Right cardiac atrium (tissue), 5 donors: ENCODE measurements at places on chromosomes 12 and 14. TPM values are rescaled to one million over a fixed set of nuclear protein-coding genes. Genes with fewer than 3 reads are reported as not detected.

DNA sequence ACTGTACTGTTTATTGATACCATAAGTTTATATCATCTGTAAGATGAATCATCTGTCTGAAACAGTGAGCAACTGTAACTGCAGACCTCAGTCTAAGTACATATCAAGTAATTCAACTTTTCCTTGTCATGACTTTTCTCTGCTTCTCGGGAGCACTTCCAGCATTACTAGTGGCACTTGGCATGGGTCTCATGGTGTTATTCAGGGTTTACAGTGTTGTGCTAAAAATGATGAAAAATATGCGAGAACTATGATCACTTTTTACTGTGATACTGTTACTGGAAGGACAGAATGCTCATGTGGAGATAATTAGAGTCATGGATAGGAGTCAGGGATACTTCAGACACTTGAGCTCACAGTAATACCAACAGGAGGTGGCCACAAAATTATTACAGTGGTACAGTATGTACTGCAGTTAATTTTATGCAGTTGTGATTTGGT, 8.3 kb downstream of the KTN1 start:
- DNase-seq, result no peak

DNA sequence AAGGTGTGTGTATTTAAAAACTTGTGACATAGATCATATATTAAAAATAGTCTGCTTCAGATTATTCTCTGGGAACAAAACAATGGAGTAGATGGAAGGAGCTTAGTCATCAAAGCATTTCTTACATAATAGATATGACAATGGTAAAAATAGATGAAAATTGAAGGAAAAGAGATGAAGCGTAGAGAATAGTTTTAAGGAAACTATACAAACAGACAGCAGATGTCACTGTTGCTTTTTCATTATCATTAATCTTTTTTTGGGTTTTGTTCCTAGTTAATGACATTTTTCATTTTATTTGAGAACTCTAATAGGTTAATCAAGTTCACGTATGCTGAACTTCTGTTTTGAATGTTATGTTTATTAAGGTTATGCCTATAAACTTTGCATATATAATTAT, 149.2 kb upstream of the FBXO33 start:
- no peak for DNase-seq

- DNase-seq, result no peak
Observed at GRCh38 chr12:39771456-39771855, 151.9 kb upstream of the ABCD2 start.

GRCh38 chr12:5192726-5193125, 149.0 kb downstream of the KCNA5 start:
- no peak for DNase-seq

The KCNA1 gene
- 0.06 TPM for total RNA-seq

GRCh38 chr14:78286210-78286609, 116.0 kb downstream of the NRXN3 start:
- DNase-seq, result no peak

DNA sequence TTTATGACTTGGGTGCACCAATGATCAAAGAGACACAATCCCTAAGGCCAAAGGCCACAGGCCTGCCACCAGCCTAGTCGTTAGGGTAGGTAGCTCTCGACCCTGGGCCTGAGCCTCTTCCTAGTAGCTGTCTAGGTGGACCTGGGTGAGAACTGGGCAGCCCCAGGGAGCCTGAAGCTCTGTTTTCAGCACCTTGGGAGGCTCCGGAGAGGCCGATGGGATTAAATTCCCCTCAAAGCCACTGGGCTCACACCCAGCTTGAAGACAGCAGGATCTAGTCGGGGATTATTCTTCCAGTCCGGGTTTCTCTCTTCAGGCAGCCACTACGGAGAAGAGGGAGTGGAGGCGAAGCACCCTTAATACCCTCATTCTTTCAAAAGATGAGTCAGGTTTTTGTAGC, 79.8 kb downstream of the TMEM260 start:
- no peak for DNase-seq

- no peak for DNase-seq
Observed at GRCh38 chr14:70567791-70568190, 32.7 kb downstream of the MED6 start.

- DNase-seq, result no peak
Observed at GRCh38 chr14:95255487-95255886, 64.2 kb downstream of the CLMN start.

DNA sequence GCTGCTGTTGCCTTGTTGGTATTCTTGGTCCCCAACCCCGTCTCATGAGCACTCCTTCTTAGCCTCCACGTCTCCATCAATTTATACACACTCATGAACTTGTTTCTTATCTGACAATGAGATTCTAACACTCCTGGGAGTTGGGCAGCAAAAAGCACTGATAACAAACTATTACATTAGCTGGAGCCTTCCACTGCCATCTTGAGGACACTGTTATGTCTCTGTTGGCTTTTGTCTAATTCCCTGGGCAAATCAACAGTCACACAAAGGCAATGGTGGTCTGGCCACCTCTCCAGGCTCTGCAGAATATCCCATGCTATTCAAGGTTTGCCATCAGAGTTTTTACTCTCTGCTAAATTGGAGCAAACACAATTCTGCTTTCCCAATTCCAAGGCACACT, 117.8 kb upstream of the COCH start:
- DNase-seq, result no peak

DNA sequence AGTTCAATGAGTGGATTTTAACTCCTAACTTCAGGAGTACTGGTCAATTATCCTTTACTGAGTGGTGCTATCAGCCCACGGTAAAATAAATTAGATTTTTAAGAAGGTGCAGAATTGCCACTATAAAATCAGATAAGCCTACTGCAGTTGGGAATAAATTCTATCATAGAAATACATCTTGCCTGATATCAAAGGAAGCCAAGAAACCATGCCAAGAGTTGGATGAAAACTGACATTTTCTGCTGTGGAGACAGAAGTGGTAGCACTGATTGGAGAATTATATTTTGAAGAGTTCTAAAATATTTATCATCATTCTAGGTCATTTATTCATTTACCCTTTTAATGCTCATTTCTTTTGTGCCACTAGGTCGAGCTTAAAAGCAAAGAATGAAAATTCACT, 465.1 kb downstream of the APAF1 start:
- no peak for DNase-seq

DNA sequence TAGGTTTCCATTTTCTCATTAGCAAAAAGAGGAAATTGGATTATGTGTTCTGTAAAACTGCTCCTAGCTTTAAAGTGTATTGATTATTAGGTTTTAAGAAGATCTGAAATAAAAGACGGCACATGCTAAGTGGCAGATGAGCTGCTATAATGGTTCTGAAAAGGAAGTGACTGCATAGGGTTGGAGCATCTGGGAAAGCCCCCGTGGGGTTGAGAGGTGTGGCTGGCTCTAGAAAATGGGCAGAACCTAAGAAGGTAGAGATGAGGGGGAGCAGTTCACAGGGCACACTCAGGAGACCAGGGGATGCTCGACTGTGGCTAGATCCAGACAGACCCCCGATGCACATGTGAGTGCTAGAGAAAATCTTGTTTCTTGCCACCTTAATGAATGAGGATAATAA, 1.9 kb downstream of the IFNG-AS1 start:
- DNase-seq, result no peak

The CLEC2A gene
- total RNA-seq, result not detected

- DNase-seq, result no peak
Observed at GRCh38 chr12:111067498-111067897, 147.1 kb upstream of the MYL2 start.

GRCh38 chr12:3148366-3149000, 71.3 kb downstream of the TSPAN9 start:
- peak; percentile 48 for DNase-seq

The RERG gene
- 8.0 TPM for total RNA-seq

DNA sequence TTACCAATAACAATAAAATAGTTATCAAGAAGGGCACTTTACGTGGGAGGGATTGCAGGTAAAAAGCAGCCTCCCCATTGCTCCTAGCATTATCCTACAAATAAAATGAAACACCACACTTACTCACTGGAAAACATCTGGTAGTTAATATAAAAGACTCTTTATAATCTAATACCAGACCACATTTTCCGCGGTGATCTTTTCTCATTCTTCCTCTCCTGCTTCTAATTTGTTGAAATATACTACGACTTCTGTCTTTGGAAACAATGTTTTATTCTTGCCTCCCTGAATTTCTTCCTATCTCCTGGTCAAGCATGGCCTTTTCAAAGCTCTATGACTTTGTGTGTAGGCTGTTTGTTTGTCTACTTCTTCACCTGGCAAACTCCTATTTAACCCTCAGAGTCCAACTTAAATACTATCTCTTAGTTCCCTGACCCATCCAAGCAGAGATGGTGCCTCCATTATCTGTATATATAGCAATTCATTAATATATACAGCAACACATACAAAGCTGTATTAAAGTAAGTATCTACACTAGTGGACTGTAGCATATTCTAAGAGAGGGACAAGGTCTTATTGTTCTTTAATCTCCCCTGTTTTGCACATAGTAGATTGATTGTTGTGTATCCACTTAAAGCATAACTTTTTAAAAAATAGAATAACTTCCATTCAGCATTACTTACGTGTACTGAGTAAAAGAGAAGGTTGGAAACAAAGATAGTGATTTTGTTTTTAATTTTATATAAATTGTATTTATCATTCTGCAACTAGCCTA, 228.3 kb downstream of the CEP128 start:
- DNase-seq, result no peak

DNA sequence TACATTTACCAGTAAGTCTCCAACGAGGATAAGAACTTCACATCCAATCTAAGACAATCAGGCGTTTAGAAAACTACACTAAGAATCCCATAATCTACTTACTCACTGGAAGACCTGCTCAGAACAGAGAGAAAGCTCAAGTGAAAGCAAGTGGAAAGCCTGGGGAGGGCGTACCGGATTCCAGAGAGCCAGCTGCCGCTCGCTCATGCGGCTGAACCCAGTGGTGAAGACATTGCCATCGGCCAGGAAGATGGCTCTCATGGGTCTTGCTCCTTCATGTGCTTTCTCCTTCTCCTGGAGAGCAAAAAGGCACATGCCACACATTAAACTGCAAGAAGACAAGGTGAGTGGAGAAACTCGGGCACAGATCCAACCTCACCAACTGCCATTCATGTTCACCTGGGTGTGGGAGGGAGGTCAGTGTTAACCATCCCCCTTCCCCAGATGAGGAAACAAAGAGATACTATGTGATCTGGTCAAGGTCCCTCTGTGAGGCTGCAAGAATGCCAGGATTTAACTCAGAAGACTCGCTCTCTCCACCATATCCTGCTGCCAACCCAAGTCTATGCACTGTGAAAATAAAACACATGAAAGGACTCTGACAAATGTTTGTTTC, 23.5 kb upstream of the SELPLG start:
- no peak for DNase-seq

DNA sequence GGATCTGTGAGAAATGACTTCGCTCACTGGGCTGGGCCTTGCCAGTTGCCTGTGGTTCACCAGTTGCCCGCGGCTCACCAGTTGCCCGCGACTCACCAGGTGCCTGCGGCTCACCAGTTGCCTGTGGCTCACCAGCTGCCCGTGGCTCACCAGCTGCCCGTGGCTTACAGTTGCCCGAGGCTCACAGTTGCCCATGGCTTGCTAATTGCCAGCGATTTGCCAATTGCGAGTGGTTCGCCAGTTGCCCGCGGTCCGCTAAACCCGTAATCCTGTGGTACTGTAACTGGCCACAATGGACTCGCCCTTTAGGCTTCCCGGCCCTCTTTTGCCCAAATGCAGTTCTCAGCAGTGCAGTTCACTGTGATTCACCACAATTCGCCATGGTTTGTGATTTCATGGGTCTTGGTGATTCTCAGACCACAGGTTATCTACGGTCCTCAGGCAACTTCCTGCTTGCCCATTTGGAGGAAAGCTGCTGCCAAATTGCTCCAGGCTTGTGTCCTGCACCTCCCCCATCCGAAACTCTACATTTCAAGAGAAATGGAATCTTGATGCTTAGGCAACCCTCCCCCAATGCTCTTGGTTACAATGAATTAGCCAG, 15.0 kb upstream of the MEG3 start:
- DNase-seq, result peak; percentile 16

- no peak for DNase-seq
Observed at GRCh38 chr12:40874868-40875267, 182.6 kb downstream of the CNTN1 start.

GRCh38 chr14:52060080-52060479, 8.8 kb downstream of the NID2 start:
- peak; percentile 70 for DNase-seq

GRCh38 chr14:71163050-71163841, 256.0 kb downstream of the PCNX1 start:
- no peak for DNase-seq

The PLXNC1 gene
- 5.1 TPM for total RNA-seq

The SLC7A7 gene
- 7.5 TPM for total RNA-seq

The DRAM1 gene
- total RNA-seq, result 6.3 TPM

GRCh38 chr14:64968651-64969050, 3.5 kb downstream of the RAB15 start:
- DNase-seq, result no peak

DNA sequence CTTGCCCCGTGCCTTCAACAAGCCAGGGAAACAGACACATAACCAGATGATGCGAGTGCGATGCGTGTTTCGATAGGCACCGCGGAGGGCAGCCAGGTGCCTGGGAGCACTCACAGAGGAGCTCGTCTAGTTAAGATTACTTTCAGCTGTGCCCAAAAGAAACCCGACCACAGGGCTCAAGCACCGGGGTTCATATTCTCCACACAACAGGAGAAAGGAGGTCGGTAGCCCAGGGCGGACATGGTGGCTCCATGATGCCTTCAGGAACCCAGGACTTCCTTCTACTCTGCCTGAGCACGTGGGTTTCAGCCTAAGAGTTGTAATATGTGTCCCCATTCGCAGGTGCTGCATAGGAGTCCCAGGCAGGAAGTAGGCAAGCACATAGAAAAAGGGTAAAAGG, 53.7 kb upstream of the DDX11 start:
- no peak for DNase-seq

The RASSF8 gene
- total RNA-seq, result 80.6 TPM

GRCh38 chr12:125187780-125188741, 122.8 kb downstream of the AACS start:
- no peak for DNase-seq

The HOXC4 gene
- total RNA-seq, result 0.37 TPM

GRCh38 chr12:31525496-31526157, 65.3 kb downstream of the DENND5B start:
- DNase-seq, result no peak

DNA sequence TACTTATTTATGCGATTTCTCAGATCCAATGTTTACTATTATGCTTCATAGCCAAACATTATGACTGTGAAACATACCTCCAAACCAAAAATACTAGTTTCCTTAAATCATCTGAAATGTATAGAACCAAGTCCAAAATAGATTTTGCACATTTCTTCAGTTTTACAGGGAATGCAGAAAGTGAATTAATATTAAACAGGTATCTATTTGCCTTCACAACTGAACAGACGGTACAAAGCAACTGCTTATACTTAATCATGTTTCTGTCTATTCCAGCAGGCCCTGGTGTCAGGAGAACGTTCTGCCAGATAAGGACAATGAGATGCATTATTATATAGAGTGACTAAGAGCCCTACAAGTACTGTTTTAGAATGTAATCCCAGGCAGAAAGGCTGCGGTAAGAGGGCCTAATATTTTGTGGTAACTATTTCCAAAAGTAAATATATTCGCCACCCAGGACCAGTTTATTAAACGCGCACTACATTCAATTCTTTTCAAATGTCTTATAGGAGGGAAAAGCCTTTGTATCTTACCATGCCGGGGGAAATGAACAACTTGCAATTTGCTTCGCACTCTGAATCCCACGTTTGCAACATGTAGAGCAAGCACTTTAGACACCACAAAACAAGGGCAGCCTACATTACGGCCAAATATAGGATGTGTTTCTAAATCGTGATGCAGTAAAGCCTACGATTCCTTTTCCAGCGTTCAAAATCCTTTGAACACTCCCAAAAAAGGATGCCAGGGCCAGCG, 1.5 kb downstream of the CORO1C start:
- no peak for DNase-seq

GRCh38 chr14:101577221-101577909, 16.1 kb downstream of the DIO3 start:
- peak; percentile 20 for DNase-seq
